EH (cell line): ENCODE measurements at places on chromosomes 11 and 22.

DNA sequence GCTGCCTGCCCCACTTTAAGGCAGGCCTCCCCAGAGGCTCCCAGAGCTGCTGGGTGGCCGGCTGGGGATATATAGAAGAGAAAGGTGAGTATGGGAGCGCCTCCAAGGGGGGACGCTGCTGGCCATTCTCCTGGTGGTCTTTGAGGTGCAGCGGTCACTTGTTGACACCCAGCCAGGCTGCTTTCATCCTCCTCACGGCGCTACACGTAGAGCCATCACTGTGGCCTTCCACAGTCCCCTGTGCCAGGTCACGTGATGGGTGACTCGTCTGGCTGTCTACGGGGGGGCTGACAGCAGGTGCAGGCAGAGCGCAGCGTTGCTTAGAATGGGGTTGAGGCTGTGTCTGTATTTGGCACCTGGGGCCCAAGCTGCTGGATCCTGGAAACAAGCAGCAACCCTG lies 1.9 kb downstream of the ACR start:
- DNase-seq: no peak

GRCh38 chr22:27984723-27985122 lies 65.7 kb upstream of the PITPNB start:
- no peak for DNase-seq

DNA sequence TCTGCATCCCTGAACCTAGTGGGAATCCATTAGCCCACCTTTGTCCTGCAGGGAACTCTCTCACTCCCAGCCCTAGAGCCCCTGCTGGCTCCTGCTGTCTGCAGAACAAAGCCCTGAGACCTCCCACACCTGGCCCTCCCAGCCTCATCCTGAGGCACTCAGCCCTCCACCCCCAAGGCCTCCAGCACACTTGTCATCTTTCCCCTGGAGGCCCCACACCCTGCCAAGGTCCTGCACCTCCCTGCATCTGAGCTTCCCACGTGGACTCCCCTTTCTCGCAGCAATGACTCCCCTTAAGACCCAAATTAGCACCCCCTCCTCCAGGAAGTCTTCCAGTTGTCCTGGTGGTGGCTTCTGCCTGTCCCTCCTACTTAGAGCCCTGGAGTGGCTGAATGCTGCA lies 42.3 kb upstream of the LINC01488 start:
- DNase-seq: no peak

- DNase-seq: no peak
These were observed 67.0 kb upstream of the EIF3D start for GRCh38 chr22:36595940-36596339.

- peak; percentile 45 for DNase-seq
These were observed 143.6 kb downstream of the ADAMTS15 start for GRCh38 chr11:130592056-130592455.

DNA sequence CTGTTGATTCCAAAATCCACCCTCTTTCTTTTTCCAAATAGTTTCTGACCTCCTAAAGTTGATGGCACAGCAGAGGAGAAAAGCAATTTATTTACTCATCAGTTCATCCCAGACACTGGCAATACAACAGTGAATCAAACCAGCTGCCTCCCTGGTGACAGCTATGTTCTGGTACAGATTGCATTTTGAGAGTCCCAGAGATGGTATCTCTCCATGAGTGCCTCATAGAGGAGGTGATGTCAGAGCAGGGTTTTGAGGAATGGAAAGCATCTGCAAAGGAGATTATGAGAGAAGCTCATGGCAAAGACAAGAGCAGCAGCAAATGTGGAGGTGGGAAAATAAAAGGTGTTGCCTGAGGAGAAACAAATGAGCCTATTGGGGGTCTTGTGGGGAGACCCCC lies 377.2 kb downstream of the MN1 start:
- DNase-seq: peak; percentile 76

- DNase-seq: peak; percentile 94
These were observed 406.8 kb downstream of the ETS1 start for GRCh38 chr11:128180441-128181087.

DNA sequence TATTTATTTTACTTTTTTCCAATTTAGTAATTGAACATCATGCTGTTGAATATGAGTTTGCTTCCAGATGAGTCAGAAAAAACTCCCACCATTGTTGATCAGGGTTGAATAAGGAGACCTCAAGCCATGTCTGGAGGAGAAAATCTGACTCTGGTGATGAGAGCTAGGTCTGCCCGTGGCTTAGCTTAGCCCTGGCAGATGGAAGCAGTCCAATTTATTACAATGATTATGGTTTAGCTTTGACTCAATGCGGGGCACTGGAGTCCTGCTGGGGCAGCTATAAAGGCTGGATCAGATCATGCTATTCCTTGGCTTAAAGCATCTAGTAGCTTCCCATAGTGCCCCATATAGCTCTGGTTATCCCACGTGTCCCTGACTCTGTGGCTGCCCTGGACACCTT lies 506.5 kb downstream of the MN1 start:
- no peak for DNase-seq

GRCh38 chr11:43327987-43328386 lies 16.2 kb downstream of the API5 start:
- peak; percentile 94 for DNase-seq

GRCh38 chr11:10876158-10876557 lies 18.3 kb upstream of the ZBED5 start:
- peak; percentile 75 for DNase-seq

DNA sequence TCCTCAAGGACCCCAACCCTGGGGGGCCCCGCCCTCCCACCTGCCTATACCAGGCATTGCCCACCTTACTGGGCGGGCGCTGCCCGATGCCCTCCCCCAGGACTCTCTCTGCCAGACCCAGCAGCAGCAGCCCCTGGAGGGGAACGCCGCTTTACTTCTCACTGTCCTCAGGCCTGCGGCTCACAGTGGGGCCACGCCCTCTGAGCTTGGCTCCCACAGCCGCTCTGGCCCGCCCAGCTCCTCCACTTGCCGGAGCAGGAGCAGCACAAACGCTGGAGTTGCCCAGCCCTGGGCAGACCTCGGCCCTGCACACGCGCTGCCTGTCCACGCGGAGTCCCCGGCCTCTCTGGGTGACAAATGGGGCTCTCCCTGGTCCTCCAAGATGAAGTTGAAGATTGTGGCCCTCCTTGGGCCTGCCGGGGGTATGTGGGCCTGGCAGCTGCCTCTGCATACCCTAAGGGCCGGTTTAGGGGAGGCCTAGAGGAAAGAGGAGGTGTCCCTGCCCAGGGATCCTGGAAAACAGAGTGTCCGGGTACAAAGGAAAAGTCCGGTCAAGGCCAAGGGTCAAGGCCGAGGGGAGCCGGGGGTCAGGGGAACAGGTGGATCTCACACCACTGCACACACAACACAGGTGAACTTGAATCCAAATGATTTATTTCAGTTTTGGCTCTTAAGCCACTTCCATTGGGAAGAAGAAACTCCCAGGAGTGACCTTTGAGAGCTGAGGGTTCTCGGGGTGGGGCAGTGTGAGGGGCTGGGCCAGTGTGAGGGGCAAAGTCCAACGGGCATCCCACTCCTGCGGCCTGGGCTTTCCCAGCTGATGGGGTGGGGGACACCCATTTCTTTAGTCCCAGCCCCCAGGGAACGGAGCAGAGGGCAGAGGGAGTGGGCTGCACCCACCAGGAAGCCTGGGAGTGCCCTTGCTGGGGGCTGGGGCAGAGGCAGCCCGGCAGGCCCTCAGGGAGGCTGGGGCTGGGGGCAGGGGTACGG lies 674 bp upstream of the BAIAP2L2 start:
- DNase-seq: no peak

- DNase-seq: no peak
These were observed 89.7 kb upstream of the CSNK2A3 start for GRCh38 chr11:11442791-11443190.

DNA sequence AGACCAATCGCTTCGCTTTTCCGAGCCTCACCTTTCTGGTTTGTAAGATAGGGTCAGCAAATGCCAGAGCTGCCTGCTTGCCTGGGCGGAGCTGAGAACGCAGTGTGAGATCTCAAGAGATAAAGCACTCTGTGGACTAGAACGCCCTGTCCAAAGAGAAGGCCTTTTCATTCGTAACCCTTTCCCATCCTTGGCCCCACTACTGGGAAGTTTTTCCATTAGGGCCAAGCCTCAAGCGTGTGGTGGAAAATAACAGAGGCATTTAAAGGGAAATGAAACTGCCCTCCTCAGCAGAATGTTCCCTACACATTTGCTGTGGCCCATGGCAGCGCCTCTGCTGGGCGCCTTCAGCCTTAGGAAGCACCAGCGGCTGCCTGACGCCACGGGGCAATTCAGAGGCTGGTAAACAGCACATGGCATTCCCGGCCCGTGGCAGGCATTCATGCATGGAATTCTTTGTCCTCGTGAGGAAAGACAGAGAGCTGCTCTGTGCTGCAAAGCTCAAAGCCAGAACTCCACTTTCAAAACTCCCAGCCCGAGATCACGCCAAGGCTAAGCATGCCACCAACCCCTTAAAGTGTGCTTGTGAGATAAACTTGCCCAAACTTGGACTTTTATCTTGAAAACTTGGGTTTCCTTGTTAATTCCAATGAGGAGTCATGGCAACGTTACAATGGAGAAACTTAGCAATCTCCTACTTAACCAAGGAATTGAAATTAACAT lies 38.1 kb downstream of the AHNAK start:
- peak; percentile 89 for DNase-seq

GRCh38 chr22:26414347-26414746 lies 14.7 kb upstream of the ASPHD2 start:
- DNase-seq: no peak

GRCh38 chr11:64299847-64300648 lies at the start of gene CATSPERZ:
Gene CATSPERZ, plus strand, starts transcription at chr11:64300358. Its CDS starts 53 bp downstream, at chr11:64300411.
- no peak for DNase-seq

DNA sequence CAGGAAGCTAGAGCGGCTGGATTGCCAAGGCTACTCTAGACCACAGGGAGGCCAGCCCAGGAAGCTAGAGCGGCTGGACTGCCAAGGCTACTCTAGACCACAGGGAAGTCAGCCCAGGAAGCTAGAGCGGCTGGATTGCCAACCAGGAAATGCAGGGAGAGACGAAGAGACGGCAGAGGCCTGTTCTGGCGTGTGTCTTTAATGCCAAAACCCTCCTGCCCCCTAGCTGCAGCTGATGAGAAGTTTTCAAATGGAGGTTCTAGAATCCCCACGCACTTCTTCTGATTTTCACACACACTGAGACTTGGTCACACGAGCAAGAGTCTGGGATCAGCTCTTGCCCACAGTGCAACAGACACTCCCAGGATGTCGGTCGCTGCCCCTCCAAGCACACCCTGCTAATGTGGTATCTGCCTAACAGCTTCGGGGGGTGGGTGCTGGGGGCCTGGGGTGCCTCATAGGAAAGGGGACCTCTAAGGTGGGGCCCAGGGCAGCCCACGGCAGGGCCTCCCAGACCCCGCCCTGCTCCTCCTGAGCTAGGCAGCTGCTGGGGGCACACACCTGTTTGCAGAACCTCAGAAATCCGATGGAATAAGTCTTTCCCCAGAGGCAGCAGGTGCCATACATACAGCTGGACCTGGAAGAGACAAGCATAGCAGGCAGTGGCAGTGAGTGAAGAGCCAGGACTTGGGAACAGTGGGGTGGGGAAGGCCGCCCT lies 28.5 kb downstream of the MAFF start:
- peak; percentile 37 for DNase-seq

GRCh38 chr11:24833573-24833972 lies 336.7 kb downstream of the LUZP2 start:
- DNase-seq: no peak

DNA sequence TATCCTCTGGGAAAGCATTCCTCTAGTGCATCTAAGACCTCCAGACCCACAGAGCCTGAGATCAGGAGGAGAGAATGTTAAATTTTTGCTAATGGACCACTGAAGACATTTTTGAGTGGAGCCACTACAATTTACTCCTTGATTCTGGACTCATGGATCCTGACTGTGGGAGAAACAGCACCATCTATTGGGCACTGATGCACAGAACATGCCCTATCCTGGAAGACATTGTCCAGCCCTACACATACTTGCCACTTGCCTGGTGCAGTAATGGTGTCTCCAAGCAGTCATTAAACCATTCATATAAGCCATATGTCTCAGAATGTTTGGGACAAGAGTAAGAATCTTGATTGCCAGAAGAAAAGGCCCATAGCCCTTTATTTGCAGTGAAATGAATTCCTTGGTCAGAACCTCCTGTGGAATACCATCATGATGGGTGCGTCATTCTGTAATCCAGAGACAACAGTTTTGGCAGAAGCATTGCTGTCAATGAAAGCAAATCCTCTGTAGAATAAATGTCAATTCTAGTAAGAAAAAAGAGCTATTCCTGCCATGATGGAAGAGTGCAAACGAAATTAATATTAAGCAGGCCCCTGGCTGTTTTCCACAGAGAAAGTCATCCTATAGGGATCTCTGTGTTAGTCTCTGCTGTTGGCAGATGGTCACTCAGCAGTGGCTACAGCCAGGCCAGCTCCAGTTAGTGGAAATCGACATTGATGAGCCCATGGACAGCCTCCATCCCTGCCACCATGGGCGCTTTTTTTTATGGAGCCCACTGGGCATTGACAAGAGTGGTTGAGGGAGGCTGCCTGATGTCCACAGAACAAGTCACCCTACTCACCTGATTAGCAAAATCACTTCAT lies 43.5 kb downstream of the GGTLC2 start:
- DNase-seq: peak; percentile 67

DNA sequence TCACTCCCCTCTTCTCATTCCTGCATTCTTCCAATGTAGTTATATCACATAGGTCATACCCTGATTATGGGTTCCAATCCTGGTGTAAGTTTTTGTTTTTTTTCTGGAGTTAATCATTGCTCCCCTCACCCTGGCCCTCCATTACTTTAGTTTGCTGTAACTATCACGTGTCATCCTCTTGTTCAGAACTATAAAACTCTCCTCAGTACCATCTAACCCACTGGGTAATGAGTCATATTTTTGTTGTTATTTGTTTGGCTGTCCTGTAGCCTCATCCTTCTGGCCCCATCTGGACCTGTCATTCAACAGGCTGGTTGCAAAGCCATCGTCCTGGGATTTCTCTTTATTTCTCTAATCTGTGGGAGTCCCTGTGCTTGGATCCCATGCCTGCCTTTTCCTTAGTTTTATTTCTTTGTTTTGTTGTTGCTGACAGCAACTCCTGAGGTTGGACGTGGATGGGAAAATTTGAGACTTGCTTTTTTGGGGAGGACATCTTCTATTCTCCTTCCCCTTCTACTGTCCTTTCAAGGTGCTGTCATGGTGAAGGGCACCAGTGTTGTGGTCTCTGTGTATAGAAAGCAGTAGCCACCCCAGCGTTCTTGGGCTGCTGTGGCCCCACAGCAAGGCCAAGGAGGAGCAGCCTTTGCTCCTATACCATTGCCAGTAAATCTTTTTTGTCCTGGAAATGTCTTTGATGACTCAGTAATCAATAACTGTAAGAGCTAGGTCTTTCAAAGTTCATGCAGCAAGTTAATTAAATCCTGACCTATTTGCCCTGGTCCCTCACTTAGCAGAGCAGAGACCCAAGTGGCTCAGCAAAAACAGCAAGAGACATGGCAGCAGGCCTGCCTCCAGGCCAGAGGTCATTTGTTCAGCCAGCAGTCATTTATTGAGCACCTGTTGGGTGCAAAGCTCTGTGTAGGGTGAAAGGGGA lies 82.5 kb downstream of the C22orf31 start:
- no peak for DNase-seq

GRCh38 chr22:18954990-18955571 lies 19.0 kb upstream of the PRODH start:
- DNase-seq: no peak

GRCh38 chr22:33335611-33336279 lies 277.6 kb upstream of the SYN3 start:
- DNase-seq: no peak

- peak; percentile 52 for DNase-seq
These were observed 205.9 kb downstream of the HIPK3 start for GRCh38 chr11:33463059-33463458.
